Activated naive CD8-positive, alpha-beta T cell treated with anti-CD3 and anti-CD28 coated beads, Interleukin-2, amount 50 U/mL, for 16 hours (primary cell): ENCODE measurements at places on chromosomes 3 and 15.

- DNase-seq: no peak
These were observed 61.0 kb downstream of the SEMA6D start for GRCh38 chr15:47778263-47778770.

DNA sequence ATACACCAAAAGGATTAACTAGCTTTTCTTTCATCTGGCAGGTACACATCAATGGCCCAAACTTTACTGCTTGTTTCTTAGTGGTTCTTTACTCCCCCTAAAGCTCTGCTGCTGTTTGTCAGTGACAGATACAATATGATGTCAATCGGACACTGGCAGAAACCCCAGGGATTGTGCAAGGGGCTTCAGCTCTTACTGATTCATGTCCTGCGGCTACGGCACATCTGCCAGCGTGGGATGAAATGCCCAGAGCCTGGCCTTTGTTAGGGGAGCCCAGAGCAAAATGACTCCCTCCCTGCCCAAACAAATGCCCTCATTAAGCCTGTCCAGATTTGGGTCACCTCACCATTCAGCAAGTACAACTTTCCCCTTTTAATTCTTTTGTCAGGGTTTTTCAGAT, 28.3 kb downstream of the SRP14 start:
- no peak for DNase-seq

GRCh38 chr3:64184621-64185020, 40.6 kb downstream of the PRICKLE2 start:
- no peak for DNase-seq

DNA sequence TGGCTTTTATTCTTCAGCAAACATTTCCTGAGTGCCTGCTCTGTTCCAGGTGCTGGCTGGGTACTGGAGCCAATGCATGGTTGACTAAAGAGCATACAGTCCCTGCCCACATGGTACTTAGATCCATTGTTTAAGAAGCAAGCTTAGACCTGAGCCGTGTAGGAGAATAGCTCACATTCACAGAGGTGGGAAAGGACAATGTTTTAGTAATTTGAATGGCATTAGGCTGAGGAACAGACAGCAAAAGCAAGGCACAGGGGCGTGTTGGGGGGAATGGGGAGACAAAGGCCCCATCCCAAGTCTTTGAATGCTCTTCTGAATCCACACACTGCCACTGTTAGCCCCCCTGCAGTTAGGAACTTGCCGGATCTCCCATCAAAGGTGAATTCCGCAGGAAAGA, 388.2 kb upstream of the RGMA start:
- DNase-seq: no peak

DNA sequence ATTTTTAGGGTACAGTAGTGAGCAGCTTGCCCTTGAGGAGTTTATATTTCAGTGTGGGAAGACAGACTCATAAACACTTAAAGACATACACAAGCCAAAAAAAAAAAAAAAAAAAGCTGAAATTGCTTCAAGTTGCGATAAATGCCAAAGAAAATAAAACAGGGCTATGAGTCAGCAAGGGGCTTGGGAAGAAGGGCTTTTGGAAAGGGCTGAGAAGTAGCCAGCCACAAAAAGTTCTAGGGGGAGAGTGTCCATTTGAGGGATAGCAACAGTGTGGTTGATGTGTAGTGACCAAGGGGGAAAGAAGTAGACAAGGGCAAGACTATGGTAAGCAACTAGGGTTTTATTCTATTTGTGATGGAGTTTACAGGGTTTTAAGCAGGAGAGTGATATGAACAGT, 185.5 kb downstream of the ADAMTS9 start:
- no peak for DNase-seq

DNA sequence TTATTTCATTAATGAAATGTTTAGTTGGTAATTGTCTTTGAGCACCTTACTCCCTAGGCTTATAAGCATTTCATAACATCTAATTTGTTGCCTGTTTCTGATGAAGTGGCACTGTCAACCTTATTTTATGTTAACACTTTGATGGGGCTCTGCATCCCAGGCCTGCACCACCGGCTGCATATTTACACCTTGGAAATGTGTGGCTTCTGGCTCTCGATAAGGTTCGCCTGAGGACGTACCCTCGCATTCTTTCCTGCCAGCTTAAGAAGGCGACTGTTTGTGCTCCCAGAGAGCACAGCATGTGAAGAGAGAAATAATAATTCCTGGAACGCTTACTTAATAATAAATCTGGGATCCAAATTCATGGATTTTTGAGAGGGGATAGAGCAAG, 763.3 kb upstream of the CFAP20DC start:
- DNase-seq: no peak

DNA sequence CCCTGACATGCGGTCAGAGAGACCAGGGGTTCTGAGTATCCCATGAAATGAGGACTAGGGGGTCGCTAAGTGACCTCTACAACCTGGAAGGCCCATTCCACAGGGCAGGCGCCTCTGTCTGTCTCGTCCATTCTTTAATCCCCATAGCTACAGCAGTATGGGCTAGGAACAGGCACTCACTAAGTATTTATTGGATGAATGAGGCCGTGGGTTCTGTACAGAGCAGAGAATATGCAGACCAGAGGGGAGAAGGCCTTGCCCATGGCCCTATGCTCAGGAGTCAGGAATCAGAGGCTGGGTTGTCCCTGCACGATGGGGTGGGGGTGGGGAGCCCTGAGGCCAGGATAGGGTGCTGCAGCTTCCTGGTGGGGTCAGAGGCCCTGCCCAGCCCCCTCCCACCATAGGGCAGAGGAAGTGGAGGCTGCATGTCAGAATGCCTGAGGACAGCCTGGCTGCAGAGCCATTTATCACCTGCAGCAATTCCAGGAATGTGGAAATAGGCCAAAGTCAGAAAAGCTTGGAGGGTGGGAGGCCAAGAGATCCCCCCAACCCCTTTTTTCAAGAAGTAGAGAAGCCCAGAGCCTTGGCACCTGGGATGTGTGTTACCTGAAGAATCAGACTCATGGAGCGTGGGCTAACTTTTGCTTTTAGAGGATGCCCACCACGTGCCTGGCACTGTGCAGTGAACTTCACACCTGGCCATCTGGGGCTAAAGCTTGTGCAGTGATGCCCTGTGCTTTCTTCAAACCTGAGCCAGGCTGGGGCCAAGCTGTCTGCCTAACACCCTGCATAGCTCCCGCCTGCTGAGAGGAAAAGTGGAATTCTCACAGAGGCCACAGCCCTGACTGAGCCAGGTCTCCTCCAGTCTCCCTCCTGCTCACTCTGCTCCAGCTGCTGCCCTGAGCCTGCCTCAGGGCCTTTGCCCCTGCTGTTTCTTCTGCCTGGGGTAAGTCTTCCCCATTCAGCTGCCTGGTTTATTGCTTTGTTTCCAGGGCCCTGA, 109.4 kb downstream of the WNT7A start:
- no peak for DNase-seq

- no peak for DNase-seq
These were observed 12.4 kb downstream of the GNAI2 start for GRCh38 chr3:50248387-50248786.

- no peak for DNase-seq
These were observed 2.3 kb upstream of the SYNM start for GRCh38 chr15:99102332-99103235.

- no peak for DNase-seq
These were observed 227.3 kb downstream of the ITPR1 start for GRCh38 chr3:4720316-4721075.

DNA sequence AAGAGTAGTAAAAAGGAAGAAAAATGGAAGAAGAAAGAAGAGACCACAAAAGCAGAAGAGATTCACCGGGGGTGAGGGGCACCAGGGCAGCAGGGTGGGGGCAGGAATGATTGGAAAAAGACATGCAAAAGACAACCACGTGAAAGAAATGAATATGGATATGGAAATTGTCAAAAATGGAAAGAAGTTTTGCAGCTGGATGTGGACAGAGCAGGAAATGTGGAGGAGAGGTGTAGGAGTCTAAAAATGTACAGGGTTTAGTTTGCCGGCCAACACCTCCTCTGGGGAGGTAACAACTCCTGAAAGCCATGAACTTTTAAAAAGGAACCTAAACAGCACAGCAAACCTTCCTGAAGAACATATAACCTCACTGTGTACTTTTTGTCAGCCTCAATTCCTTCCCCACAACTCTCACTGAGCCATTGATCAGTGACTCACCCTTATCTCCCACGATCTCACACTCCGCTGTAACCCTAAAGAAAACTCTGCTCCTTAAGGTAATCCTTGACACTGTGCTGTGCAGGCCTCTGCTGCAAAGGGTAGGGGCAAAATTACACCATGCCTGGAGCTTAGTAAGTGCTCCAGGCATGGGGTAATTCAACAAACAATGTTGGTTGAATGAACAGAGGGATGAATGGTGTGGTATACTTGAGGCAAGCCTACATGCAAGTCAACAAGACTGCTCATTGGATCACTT, 100.2 kb upstream of the BOC start:
- DNase-seq: no peak

DNA sequence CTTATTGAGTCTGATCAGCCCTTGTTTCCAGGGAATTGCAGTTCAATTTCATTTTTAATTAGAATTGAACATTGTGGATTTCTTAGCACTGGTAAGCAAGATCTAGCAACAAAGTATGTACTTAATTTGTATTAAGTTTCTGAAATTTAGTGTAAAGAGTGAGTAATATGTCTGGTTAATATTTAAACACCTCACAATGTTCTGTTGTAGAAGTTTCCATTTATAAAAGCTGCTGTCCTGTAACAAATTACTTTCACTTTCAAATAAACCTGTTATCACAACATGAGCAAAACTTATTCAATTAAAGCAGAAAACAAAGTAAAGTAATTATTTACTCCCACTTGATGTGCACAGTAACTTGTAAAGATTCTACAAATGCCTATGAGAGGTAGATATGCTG, 448.5 kb downstream of the NAALADL2 start:
- no peak for DNase-seq

- no peak for DNase-seq
These were observed 1.8 kb downstream of the RBMS3 start for GRCh38 chr3:29282427-29283230.

DNA sequence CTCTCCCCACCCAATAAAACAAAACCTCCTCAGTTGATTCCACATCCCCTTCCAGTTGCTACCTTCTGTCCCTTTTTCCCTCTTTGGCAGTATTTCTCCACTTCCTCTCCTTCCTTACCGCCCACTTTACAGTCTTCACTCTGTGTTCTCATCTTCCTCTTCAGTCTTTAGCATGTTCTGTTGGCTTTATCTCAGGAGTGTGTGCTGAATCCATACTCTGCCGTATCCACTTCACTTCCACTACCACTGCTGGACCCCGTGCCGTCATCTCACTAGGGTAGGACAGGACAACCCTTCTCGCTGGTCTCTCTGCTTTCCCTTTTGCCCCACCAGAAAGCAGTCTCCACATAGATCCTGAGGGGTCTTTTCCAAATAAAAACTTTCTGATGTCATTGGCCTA, 74.3 kb downstream of the FNDC3B start:
- DNase-seq: no peak

- DNase-seq: no peak
These were observed 564.5 kb upstream of the NAALADL2 start for GRCh38 chr3:174294616-174295015.

- no peak for DNase-seq
These were observed 36.6 kb upstream of the MAGI1 start for GRCh38 chr3:66075281-66075680.

DNA sequence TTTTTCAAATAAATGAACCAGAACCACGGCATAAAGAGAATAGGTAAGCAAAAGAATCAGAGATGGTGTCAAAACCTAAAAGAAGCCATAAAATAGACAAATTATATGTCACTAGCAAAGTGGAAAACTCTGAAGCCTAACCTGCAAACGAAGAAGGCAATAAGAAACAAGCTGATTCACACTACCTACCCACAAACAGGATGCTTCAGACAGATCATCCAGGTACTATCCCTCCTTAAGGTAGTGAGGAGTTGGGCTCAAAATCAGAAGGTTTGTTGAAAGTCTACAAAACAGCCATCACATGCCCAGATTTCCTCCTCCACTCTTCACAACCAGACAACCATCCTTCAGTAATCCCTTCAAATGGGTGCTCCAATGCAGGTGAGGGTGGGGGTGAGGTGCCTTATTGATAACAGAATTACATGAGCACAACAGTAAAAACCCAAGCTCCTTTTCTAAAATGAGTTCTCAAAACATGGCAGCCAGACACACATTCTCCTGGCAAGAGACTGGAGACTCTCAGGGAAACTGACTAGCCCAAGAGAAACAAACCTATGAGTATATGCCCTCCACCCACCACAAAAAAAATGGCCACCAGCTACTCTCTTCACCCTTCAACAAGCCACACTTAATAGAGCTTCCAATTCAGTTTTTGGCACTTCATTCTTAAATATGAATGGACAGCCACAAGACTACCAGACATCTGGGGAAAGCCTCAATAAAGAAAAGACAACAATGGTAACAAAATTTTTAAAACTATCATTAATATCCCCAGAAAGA, 6.4 kb downstream of the KPNA1 start:
- no peak for DNase-seq

DNA sequence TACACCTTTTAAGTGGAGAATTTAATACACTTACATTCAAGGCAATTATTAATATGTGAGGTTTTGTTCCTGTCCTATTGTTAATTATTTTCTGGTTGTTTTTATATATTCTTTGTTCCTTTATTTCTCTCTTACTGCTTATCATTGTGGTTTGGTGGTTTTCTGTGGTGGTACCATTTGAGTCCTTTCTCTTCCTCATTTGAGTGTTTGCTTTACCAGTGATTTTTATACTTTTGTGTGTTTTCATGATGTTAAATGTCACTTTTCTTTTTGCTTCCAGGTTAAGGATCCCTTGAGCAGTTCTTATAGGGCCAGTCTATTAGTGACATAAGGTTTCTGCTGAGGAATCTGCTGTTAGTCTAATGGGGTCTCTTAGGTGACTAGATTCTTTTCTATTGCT, 116.5 kb downstream of the LRRK1 start:
- no peak for DNase-seq

- DNase-seq: peak; percentile 14
These were observed 192.6 kb upstream of the LYSMD4 start for GRCh38 chr15:99925661-99926461.

- no peak for DNase-seq
These were observed 714 bp downstream of the ECT2 start for GRCh38 chr3:172751175-172751704.

- DNase-seq: no peak
These were observed 10.9 kb upstream of the CCNL1 start for GRCh38 chr3:157170861-157171260.

DNA sequence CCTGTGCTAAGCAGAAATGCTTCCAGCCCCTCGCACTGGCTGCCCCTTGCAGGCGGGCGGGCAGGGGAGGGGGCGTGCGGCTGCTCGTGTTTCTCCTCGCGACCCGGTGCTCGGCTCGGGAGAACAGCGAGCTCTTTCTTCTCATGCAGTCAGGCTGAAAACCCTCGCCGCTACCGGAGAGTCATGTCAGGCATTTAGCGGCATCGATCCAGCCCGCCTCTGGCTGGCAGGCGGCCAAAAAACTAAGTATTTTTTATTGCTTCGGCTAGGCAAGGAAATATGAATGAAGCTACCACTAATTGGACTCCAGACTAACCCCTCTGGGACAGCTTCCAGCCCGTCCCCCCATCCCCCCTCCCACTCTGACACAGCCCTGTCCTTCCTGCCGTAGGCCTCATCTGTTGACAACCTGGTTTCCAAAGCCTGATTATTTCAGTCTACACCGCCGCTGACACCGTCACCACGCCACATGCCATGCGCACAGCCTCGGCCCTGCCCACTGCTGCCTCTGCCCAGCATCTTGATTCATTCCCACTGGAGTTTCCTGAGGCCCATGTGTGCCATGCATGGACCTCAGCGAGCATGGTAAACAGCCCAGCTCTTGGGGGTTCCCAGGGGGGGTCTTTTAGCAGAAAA, 35.3 kb downstream of the TLE3 start:
- no peak for DNase-seq

- DNase-seq: no peak
These were observed 54.1 kb downstream of the LEO1 start for GRCh38 chr15:51917493-51917892.

- DNase-seq: no peak
These were observed 7.7 kb downstream of the CCR2 start for GRCh38 chr3:46361408-46362283.
